ENCODE measurements at places on chromosomes 5 and 9.

DNA sequence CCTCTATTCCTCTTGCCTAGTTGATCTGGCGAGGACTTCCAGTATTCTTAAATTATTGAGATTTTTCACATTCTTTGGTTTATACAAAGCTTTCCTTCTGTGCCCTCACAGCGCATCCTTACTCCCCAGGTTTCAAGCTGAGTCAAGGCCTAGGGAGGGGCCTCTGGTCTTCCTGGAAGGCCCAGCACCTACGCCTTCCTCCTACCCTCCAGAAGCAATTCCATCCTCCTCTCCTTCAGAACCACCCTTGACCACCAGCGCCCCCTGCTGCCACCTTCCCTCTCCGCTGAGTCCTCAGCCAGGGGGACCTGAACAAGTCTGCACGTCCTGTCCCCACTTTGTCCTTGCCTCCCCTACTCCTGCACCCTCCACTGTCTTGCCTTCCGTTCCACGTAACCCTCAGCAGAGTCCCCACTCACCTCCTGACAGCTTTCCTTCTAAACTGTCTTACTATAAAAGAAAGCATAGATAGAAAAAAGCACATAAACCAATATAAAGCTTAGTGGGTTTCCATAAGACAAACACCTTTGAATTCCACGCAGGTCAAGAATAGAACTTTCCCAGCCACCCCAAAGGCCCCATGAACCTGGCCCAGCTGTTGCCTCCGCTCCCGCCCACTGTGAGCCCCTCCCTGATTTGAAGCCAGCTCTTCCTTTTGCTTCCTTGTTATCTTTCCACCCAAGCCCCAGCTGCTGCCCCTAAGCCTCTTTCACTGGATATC, 63.0 kb upstream of the CTSL start:
- peak; percentile 72 for DNase-seq

DNA sequence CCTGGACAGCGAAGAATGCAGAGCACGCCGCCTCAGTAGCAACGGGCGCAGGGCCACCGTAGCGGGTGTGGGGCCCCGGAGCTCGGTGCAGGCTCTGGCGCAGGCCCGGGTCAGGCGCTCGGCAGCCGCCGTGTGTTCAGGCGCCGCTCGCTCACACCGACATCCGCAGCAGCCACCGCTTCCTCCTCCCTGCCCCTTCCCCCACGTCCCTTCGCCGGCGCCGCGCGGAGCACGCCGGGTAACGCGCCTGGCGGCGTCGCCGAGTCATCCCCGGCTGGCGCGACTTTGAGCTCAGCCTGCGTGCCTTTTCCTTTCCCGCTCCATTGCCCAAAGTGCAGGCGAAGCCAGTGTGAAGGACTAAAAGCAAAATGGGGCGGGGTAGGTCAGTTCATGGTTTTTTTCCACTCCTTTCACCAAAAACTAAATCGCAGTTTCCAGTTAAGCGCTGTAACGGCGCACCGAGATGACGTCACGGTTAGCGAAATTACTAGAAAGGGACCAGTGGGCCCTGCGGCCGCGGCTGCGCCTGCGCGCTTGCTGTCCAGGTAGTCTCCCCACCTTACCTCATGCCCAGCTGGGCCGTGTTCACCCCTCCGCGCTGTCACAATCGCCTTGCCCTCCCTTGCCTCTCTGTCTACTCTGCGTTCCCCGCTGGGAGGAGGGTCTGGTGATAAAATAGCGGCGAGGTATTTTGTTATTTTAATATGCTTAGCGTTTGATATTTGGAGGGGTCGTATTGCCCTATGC, at the start of gene UBQLN1:
Gene UBQLN1 (minus strand): TSS at position 191 of the 747 bp plus-strand sequence. CDS start 279 bp downstream, outside the sequence.
- DNase-seq: peak; percentile 85

- DNase-seq: no peak
Measured at GRCh38 chr9:35349287-35349990, 140.5 kb upstream of the RUSC2 start.

DNA sequence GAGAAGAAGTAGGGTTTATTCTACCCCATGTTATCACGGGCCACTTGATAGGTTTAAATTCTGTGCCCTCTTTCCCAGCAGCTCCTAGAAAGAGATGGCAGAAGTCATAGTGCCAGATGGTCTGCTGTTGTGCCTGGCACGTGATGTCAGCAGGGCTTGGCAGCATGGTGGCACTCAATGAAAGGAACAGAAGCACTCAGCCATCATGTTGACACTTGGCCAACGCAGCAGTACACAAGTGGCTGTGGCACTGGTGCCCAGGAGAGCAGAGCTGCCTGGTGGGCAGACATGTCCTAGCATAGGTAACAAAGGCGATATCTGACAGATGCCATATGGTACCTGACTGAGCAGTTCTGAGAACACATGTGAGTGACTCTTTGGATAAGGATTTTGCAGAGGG, 796.4 kb upstream of the ACO1 start:
- DNase-seq: no peak

DNA sequence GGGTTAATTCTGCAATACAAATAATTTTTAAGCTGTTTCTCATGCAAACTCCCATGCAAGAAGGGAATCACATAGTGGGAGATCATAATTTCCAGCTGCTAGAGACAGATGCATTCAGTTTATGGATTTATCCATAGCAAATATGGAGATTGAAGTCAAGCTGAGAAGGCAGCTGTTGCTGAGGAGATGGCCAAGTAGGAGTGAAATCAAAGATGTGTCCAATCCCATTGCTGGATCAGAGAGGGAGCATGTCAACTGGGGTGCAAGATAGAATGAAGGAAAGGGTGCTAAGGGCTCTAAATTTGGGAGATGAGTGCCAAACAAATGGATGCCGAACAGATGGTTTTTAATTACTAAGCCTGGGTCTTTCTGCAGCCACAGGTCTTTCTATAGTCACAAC, 504.5 kb downstream of the NFIB start:
- no peak for DNase-seq

GRCh38 chr5:82295144-82295543, 17.0 kb upstream of the RPS23 start:
- DNase-seq: no peak

GRCh38 chr5:131684595-131684994, 49.6 kb upstream of the RAPGEF6 start:
- no peak for DNase-seq

GRCh38 chr5:68380078-68380477, 164.5 kb downstream of the PIK3R1 start:
- no peak for DNase-seq

- no peak for DNase-seq
Measured at GRCh38 chr5:133385346-133385745, 227.0 kb downstream of the FSTL4 start.
